ENCODE measurements at places on chromosomes 5 and 9. TPM values are rescaled to one million over a fixed set of nuclear protein-coding genes. Genes with fewer than 3 reads are reported as not detected.

CCDC152 gene
- total RNA-seq, result 0.60 TPM

TBC1D9B gene
- total RNA-seq, result 25.8 TPM

CDH9 gene
- total RNA-seq, result not detected

SLC36A2 gene
- total RNA-seq, result not detected

SPATA6L gene
- total RNA-seq, result 0.12 TPM

OMD gene
- not detected for total RNA-seq

MTX3 gene
- total RNA-seq, result 15.6 TPM

HMCN2 gene
- under 0.01 TPM for total RNA-seq

CCL27 gene
- total RNA-seq, result not detected

HNRNPAB gene
- total RNA-seq, result 57.6 TPM

NTNG2 gene
- total RNA-seq, result 0.36 TPM

CCIN gene
- total RNA-seq, result 0.24 TPM

TAF11L10 gene
- total RNA-seq, result not detected

TBCA gene
- 122 TPM for total RNA-seq

TMEFF1 gene
- total RNA-seq, result 2.1 TPM

SMIM33 gene
- total RNA-seq, result not detected

DNA sequence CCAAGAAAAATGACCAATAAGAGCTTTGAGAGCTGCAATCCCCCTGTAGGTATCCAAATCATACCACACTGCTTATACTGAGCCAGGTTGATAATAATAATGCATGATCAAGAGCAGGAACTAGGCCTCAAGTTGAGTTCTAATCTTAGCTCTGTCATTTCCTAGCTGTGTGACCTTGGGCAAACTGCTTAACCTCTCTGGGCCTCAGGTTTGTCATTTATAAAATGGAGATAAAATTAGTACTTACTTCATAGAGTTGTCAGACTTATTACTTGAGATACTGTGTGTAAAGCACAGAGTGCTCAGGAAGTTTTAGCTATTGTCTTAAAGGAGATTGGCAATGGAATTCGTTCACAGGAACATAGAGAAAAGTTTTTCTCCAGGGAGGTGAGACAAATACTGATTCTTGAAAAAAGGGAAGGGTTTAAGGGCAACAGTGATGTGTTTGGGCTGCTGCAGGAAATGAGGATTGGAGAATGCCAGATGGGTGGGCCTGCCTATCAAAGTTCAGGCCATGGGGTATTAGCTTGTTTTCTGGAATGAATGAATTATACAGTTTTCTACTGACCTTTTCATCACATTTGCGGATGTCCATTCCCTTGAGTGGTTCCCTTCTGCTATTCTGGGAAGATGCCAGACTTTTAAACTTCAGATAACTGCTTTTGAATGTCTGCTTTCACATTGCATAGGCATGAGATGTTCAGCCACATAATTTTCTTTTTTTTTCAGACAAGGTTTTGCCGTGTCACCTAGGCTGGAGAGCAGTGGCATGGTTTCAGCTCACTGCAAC, 10.2 kb upstream of the ATP6V0E1 start:
- peak; percentile 12 for DNase-seq

- no peak for DNase-seq
Observed at GRCh38 chr5:129664336-129664937, 83.5 kb upstream of the MINAR2 start.

- DNase-seq, result no peak
Observed at GRCh38 chr5:25427240-25427639, 782.5 kb upstream of the CDH10 start.

GRCh38 chr5:157677931-157678330, 6.6 kb downstream of the C5orf52 start:
- DNase-seq, result no peak

- DNase-seq, result no peak
Observed at GRCh38 chr5:143188692-143189091, 214.8 kb downstream of the NR3C1 start.

GRCh38 chr9:133054966-133055365, 6.8 kb upstream of the CEL start:
- no peak for DNase-seq

DNA sequence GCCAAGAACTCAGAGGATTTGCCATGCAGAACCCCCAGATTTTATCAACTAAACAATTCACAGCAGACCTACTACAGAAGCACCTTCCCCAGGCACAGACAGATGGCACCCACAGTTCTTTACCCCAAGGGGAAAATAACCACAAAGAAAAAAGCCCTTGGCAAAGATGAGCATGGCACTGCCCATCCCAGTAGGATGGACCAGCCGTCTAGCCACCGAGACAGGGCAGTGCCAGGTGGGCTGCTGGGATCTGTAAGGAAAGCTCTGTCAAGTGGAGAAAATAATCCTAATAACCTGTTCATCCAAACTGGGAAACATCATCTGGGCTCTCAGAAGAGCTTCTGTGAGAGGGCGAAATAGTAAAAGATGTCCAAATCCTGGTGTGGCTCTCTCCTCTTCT, 130.0 kb downstream of the COL23A1 start:
- DNase-seq, result no peak

GRCh38 chr5:135553688-135554462, 18.1 kb upstream of the NEUROG1 start:
- peak; percentile 40 for DNase-seq

- no peak for DNase-seq
Observed at GRCh38 chr5:173973616-173973969, 15.4 kb upstream of the C5orf47 start.

DNA sequence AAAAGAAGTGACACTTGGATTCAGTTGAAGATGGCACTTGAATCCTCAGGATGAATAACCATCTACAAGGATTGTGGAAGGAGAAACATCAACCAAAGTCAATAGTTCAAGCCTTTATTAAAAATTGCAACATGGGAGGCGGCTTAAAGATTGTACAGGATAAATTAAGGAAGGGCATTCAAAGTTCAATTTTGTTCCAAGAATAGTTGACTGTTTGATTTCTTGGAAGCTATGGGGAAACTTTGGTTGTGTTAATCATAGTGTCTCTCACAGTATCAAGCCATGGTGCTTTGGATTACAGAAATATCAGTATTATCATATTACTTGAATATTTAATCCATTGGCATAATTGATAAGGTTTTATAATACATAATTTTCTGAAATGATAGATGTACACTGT, 1844.3 kb downstream of the MAT2B start:
- no peak for DNase-seq

DNA sequence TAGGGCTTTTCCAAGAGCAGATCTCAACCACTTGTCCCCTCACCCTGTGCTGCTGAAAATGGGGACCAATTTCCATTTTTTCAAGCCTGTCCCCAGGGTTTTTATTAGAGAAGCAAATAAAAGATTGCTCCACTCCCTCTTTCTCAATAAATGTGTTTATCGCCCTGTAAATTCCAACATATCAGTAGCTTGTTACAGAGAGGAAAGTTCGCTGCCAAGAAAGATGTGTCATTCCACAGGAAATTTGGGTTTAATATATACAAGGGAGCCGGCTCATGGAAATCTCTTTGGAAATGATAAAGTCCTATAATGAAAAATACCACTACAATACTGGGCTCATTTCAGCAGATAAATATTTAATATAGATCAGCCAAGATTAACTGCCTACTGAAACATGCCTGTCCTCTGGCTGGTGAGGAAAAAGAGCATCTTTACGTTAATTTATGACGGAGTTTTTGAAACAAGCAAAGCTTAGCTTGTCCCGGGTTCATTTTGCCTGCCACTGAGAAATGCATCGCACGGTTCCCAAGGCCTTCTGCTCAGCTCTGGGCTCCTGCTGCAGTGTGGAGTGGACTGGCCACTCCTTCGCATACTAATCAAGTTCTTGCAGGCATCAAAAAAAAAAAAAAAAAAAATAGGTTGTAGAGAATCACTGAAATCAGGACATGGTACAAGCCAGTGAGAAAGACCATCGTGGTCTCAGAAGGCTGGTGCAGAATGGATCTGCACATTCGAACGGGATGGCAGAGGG, 84.5 kb downstream of the BRINP1 start:
- no peak for DNase-seq

DNA sequence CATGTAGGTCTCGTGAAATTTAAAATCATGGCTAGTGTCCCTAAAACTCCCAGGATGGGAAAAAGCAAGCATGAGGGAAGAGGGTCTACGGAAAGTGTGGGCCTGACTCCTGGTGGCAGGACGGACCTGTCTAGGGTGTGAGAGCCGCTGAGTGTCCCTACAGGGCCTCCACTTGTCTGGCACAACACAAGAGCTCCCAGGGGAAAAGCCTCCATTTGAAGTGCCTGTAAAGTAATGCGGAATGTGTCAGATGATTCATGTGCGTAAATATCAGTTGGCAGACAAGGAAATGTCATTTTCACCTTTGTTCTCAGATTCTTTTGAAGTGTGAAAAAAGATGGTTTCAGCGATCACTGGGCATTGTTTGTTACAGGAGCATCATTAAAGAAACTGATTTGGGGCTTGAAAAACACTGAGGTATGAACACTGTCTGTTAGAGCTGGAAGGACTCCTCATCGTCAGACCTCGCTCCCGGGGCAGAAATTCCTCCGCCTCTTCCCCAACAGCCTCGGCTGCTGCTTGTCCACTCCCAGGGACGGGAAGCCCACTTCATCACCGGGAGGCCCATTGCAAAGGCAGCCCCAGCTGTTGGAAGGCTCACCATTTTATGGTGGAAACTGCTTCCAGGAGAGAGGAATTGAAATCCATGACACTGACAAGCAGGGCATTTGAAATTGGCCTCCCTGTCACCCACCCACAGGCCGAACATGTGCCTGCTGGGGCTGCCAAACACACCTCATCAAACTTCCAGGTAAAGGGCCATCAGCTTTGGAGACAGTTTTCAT, 240.8 kb downstream of the FSTL4 start:
- DNase-seq, result no peak

GRCh38 chr5:124783285-124783684, 36.8 kb upstream of the ZNF608 start:
- peak; percentile 1 for DNase-seq

DNA sequence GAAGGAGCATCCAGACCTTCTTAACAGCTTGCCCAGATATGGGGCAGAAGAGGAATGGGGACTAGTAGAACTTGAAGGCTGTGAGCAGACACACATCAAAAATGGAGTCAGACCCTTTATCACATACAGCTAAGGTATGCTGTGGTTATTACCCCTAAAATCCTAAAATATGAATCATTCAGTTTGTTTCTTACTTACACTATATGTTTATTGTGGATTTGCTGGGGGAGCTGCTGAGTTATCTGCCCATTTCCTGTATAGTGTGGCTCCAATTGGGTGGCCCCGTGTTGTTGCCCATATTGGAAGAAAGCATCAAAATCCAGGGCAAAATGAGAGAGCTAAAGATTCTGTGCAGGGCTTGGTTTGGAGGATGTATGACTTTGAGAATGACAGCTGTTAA, 56.9 kb downstream of the AP3S1 start:
- peak; percentile 8 for DNase-seq

- no peak for DNase-seq
Observed at GRCh38 chr9:112905084-112905483, 14.4 kb upstream of the SLC46A2 start.

GRCh38 chr5:139650031-139650688, 2.0 kb downstream of the CXXC5 start:
- no peak for DNase-seq

GRCh38 chr5:142807372-142807911, 37.3 kb downstream of the ARHGAP26 start:
- DNase-seq, result no peak

- DNase-seq, result peak; percentile 100
Observed at GRCh38 chr9:98860871-98861293, 53.4 kb downstream of the GALNT12 start.

GRCh38 chr9:122159925-122160246, 178 bp downstream of the MORN5 start:
- no peak for DNase-seq

DNA sequence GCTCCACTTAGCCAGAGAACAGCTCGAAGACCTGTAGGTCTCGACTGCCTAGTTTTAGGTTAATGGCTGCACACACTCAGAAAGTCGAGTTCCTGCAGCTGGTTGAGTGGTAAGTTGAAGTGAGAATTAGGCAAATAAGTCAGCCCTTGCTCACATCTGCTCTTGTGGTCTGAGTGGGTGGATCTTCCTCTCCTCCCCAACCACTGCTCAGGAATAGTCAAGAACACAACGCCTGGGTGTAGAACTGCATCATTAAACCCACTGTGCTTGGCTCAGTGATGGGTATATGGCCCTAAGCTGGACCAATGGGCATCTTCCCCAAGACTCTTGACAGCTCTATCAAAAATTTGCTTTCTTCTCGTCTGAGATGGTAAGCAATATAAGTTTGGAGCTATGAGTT, 20.9 kb upstream of the ADAM19 start:
- peak; percentile 57 for DNase-seq

DNA sequence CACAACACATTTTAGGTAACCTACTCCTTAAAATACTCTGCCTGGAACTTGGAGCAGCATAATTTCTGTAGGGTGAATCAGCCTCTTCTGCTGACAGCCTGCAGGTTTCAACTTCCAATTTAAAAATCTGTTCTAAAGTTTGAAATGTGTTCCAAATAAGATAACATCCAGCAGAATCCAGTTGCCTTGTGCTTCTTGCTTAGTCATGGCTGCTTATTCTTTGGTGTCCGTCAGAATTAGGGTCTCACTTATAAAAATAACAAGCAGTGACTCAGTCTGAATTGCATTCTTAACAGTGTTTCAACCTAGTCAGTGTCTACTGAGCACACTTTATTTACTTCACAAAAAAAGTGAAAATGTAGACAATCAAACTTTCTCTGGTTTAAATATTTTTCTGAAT, 3.7 kb downstream of the CDH6 start:
- DNase-seq, result no peak

DNA sequence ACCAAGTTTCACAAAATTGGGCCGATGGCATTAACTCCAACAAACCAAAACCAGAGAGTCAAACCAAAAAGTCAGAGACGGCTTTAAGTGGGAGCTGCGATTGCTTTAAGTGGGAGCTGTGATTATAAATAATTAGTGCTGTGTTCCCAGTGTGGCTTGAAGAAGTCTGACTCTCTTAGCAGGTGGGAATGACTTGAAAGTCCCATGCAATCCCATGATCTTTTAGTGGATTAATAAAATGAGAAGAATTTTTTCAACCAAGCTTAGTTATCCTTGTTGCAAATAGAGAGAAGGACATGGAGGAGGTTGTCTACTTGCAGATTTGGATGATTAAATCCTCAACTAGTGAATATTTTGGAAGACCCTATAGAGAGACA, 68.5 kb downstream of the MYO10 start:
- DNase-seq, result no peak

GRCh38 chr5:159161361-159162214, 47.8 kb downstream of the RNF145 start:
- no peak for DNase-seq

- no peak for DNase-seq
Observed at GRCh38 chr5:142670804-142671203, 15.1 kb downstream of the FGF1 start.

DNA sequence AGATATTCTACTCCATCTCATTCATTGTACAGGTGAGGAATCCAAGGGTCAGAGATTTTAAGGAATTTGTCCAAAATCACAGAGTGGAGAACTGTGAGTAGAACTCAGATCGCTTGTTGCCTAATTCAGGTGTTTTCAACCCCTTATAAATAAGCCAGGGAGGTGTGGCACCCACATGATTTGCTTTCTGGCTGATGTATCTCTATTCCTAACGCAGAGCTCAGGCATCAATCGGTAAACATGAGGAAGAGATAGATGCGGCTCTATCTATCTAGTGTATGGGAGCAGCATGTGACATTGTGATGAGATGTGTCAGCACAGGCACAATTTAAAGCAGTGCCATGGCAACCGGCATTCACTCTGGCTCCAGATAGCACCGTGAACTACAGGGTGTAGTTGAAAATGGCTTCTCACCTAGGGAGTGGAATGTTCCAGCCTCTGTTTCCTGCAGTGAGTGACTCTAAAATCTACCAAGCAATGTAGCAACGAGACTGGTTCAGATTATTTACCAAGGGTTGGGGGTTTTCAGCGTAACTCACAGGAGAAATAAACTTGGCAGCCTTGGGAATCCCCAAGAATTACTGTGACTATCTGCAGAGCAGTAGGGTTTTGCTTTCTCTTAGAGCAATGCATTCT, 53.4 kb upstream of the SUB1 start:
- DNase-seq, result peak; percentile 79
